Esophagus squamous epithelium (tissue), 5 donors: ENCODE measurements at places on chromosomes 3 and 15.

- DNase-seq = no peak
These were observed 7.1 kb downstream of the CLK3 start for GRCh38 chr15:74622758-74623157.

DNA sequence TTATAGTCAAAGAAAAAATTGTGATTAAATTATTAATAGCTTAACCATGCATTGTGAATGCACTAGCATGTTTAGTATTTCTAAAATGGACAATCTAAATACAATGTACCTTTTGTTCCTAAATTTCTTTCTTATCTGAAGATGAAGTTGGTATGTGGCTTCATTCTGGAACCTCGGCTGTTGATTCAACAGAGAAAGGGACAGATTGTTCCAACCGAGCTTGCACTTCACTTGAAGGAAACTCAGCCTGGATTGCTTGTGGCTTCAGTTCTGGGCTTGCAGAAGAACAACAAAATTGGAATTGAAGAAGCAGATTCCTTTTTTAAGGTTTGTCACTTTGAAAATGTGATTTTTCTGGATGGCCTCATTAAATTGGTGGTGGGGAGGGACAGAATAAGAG lies 32.6 kb downstream of the HPS3 start:
- no peak for DNase-seq

DNA sequence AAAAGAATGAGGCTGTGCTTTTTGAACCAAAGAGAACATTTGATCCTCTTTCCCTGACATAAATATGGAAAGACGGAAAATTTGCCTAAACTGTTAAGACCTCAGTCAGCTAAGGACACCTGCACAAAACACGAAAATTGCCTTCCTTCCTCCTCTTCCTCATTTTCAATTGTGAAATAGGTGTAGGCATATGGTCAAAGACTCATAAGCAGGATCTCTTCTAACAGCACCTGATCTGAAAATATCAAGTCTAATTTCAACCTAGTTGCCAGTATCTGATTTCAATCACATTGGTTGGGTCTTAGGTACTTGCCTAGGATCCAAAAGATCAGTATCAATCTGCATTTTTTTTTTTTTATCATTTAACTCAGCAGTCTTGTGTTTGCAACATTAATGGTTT lies 215.7 kb upstream of the SLC2A2 start:
- DNase-seq = no peak

DNA sequence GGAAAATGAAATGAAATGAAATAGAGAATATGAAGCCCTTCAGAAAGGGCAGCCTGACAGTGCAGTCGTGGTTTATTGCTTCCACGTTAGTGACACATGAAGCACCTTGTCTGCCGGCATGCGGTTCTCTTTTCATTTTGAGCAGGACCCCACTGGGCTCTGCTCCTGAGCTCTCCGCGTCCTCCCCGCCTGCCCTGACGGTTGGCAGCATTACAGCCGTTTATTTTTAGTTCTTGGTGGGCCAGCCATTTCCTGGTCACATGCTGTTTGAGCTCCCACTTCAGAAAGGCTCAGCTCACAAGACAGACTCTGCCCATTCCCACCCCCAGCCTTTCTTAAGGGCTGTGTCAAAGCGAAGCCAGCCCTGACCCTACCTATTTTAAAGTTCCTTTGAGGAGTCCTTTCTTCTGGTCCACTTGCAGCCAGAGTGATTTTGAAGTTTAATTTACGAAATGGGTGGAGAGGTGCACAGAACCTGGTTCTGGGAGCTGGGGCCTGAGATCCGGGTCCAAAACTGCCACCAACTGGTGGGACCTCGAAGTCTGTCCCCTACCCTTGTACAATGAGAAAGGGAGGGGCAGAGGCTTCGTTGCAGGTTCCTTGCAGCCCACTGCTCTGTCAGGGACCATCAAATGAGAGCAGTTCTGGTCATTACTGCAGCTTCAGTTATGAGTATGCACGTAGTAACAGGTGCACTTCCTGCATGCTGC lies 60.1 kb downstream of the MGLL start:
- no peak for DNase-seq

- DNase-seq = no peak
These were observed 38.8 kb downstream of the PTPRG start for GRCh38 chr3:61600195-61600594.

- DNase-seq = no peak
These were observed 52.4 kb downstream of the POLQ start for GRCh38 chr3:121493431-121493830.

- no peak for DNase-seq
These were observed 71.0 kb upstream of the SYNPR start for GRCh38 chr3:63207066-63207590.

DNA sequence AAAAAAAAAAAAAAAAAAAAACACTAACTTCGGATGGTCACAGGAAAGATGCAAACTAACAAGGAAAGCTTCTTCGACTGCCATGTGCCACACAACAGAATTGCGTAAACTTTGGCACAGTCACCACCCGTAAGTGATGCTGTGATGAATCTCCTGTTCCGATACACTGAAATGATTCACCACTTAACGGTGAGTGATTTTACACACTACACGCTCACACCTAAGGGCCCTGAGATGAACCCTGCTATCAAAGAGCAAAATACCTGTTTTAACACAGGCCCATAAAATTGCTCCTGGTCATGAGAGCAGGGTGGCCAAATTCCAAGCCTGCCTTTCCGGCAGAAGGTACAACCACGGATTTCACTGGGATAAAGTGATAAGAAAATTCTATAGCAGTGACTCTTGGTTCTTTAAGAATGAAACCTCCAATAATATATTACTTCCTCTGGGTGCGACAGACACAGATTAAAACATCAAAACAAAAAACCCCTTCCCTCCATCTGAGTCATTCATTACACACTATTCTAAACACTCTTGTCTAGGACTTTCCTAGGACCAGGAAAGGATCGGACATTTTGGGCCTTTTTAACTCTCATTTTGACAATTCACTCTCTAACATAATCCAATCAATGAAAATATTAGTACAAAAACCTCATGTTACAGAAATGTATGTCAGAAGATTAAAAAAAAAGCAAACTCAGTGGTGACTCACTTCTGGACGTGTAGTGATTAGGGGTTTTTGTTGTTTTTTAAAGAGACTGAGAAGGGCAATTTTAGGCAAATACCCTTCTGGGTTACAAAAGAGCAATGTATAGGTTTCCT lies 28.3 kb downstream of the LRIG1 start:
- no peak for DNase-seq

GRCh38 chr3:115659253-115660220 lies 36.2 kb downstream of the GAP43 start:
- DNase-seq = no peak

- DNase-seq = no peak
These were observed 33.6 kb downstream of the RPL39L start for GRCh38 chr3:187105700-187106099.

- no peak for DNase-seq
These were observed 129.7 kb downstream of the PROS1 start for GRCh38 chr3:93843981-93844380.

- DNase-seq = no peak
These were observed 301.2 kb upstream of the CDIN1 start for GRCh38 chr15:36278219-36278618.

DNA sequence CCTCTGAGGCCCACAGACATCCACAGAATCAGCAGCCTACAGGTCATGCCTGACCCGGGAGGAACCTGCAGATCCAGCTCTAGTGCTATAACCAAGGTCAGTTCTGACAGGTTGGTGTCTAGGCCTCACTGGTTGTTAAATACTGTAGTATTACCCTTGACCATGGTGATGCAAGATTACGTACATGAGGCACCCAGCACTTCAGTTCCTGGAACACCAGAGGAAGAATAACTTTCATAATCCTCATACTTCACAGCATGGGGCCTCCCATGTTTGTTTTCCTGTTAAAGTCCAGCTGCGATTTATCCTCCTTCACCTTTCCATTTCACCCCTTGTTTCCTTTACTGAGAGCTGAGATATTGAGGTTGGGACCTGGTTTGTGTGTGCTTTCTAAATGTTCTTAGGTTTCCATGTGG lies 34.4 kb upstream of the GLCE start:
- DNase-seq = no peak

DNA sequence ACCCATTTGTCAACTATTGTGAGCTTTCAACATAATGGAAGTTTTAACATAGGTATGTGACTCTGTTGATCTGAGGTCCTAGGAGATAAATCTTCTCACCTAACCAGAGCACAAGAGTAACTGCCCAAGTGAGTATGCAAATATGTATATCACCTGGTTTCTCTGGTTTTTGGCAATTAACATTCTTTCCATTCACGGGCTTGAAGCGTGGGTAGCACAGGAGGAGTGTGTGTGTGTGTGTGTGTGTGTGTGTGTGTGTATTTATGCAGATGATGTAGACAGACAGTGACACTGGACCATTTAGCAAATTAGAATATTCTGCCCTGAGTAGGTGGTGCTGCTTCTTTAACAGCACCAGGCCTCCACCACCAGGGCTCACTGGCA lies 15.0 kb downstream of the EPHB1 start:
- no peak for DNase-seq

DNA sequence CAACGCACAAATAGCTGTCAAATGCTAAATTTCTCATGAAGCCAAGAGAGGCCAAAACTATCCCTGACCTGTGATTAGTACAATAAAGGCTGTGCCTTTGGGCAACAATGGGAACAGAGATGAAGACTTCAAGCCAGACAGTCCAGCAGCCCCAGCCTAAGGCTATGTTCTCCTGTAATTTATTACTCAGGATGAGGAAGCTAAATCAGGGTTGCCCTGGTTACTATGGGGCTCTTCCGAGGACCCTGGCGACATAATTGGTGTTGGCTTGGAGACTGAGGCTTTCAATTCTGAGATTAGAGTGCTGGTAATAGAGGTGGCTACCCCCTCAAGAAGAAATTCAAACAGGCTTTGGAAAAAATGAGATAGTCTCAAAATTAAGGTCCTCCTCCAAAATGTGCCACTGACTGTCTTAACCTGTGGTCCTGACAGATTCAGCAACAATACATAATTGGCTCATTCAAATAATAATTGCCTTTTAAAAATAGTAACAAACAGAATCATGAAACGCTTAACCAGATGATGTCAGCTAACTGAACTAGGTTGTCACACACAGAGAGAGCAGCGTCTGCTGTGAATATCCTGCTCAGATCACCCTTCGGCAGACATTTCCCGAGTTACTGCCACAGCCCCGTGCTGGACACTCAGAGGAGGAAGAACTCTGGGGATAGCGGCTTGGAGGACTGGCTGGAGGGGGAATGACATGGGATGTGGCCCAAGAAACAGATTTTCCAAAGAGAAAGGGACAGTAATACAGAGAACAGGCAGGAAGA lies 43.0 kb downstream of the NSMCE3 start:
- no peak for DNase-seq

DNA sequence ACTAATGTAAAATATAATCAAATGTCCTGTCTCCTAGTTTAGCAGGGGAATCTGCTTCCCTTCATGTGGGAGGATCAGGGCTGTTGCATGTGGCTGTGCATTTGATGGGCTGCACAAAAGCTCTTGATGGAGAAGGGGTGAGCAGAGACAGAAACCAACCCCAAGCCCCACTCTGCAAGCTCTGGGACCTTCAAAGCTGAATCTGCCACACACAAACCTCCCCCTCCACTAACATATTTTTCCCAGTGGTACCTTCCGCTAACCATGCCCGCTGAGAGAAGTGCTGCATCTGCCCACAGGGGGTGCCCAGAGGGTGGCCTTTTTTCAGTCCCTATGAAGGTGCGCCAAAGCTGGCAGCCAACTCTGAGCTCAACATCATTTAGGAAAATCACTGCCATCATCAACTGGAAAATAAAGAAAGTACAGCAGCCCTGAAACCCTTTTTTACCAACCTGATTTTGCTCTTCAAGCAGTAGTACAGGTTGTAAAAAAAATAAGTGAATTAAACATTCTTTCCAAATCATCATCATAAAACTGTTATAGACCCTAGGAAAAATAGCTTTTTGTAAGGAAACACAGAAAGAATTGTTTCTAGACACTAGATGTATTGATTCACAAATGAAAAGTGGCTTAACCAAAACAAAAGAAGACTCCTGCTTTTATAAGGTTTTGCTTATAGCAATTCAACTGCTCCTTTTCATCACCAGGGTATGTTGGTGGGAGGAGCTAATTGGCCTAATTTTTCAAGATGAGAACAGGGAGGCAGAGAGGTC lies 97.0 kb downstream of the HHLA2 start:
- DNase-seq = no peak

GRCh38 chr15:34651997-34652725 lies 68.7 kb upstream of the GOLGA8B start:
- DNase-seq = no peak

DNA sequence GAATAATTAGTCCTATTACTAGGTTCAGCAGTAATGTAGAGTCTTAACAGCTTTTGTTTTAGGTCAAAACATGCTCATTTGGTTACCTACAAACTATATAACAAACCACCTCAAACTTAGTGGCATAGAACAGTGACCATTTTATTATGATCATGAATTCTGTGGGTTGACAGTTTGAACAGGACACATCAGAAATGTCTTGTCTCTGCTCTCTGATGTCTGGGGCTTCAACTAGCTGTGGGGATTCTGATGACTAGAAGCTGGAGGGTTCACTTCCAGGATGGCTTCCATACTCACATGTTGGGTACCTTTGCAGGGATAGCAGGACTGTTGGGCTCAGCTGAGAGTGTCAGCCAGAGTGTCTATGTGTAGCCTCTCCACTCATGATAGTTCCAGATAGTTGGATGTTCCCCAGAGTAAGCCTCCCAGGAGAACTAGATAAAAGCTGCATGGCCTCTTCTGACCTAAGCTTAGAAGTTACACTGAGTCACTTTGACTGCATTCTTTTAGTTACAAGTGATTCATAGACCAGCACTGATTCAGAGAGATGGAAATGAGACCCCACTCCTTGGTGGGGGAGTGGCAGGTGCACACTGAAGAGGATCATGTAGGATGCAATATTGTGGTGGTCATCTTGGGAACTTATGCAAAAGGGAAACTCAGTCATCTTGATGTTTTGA lies 32.6 kb downstream of the PLCL2 start:
- no peak for DNase-seq

DNA sequence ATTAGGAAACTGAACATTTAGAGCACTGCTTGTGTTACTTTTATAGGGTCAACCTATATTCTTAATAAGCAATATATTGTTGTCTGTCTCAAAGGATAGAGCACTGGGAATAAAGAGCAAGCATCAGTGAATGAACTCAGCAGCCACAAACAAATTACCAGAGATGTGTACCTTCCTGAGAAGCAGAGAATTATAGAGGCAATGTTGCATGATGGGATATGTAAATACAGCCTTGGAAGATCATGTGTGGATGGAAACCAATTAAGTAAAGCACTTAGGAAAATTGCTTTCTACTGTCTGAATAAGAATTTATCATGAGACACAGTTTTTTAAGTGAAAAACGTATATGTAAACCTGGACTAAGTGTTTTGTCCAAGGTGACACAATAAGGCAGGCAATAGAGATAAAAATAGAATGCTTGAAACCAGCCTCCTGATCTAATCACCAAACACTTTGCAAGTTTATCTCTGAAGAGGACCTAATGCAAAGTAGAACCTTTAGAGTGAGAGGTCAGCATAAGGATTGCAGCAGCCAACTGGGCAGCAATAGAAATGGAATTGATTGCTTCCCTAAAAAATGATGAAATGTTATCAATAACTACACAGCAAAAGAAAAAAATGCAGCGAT lies 848.0 kb downstream of the TUSC7 start:
- no peak for DNase-seq

DNA sequence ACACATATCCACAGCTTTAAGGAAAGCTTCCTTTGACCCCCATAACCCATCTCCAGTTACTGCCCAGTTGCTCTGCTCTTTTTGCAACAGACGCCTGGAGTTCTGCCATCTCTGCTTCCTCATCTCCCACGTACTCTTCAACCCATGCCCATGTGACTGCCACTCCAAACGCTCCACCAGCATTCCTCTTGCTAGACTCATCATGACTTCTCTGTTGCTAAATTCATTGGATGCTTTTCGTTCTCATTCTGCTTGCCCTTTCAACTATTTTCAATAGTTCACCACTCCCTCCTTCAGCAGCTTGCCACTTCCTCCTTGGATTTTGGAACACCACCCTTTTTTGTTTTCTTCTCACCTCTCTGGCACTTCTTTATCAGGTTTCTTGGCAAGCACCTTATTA lies 2.7 kb upstream of the KNSTRN start:
- no peak for DNase-seq
